GM03348 (cell line): ENCODE measurements at places on chromosomes 7 and 10.

GRCh38 chr7:105205592-105206237 is 183.0 kb downstream of the SRPK2 start:
- no peak for DNase-seq

GRCh38 chr10:51001587-51001986 is 72.7 kb upstream of the PRKG1 start:
- DNase-seq, result peak; percentile 40

DNA sequence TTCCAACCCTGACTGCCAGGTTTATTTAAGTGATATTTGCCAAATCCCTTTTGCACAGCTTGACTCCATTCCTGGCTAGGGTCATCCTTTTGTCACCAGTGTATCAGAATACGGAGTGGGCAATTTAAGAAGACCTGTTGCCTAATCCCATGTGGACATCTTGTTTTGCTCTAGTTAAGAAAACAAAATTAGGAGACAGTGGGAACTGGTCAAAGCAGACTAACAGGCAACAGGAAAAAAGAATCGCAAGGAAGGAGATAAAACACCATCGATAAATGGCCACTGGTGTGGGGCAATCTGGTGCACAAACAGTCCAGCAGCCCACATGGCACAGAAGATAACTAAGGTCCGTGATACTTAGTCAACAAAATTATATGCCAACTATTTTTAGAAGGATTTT is 21.4 kb downstream of the KDM7A start:
- no peak for DNase-seq

- no peak for DNase-seq
Observed at GRCh38 chr10:69963835-69964710, 88.6 kb upstream of the MACROH2A2 start.

- DNase-seq, result no peak
Observed at GRCh38 chr10:122138831-122139625, 132.1 kb upstream of the BTBD16 start.

- DNase-seq, result no peak
Observed at GRCh38 chr10:45374350-45375052, 485 bp downstream of the ALOX5 start.

DNA sequence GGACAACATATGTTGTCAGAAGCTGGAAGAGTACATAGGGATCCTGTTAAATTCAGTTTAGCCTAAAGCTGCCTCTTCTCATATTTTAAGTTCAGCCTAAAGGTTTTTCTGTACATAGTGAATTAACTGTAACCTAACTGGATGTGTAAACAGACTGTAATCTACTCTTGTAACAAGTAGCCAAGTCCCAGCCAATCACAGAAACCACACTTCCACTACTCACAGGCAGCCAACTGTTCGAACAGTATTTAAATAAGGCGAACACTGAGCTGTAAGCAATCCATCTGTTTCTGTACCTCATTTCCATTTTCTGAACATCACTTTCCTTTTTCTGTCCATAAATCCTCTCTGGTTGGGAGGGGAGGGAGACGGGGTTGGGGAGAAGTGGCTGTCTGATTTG is 15.0 kb upstream of the STN1 start:
- DNase-seq, result no peak

DNA sequence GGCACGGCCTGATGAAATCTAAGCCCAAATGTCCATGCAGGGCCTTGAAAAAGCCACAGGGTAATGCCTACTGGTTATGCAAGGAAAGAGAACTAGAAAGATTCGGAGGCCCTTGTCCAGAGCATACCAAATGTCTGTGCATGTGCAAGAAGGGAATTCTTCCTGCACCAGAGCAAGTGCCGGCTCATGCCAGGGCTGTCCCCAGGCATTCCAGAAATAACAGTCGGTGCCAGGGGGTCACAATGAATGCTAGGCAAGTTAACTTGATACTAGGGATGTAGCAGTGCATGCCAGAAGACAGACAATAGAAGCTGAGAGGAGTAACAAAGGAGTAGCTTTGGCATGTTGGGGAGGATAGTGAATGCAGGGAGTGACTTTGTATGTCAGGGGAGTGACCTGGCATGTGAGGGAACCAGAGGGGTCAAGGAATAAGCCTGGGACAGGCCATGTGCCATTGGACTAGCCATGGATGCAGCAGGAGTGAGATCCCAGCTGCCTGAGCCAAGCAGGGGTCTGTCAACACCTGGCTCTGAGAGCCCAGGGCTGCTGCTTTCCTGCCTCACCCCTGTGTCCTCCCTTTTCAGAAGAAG is 119.5 kb upstream of the UNC5B start:
- DNase-seq, result no peak

- no peak for DNase-seq
Observed at GRCh38 chr7:125651823-125652528, 722.4 kb upstream of the POT1 start.

DNA sequence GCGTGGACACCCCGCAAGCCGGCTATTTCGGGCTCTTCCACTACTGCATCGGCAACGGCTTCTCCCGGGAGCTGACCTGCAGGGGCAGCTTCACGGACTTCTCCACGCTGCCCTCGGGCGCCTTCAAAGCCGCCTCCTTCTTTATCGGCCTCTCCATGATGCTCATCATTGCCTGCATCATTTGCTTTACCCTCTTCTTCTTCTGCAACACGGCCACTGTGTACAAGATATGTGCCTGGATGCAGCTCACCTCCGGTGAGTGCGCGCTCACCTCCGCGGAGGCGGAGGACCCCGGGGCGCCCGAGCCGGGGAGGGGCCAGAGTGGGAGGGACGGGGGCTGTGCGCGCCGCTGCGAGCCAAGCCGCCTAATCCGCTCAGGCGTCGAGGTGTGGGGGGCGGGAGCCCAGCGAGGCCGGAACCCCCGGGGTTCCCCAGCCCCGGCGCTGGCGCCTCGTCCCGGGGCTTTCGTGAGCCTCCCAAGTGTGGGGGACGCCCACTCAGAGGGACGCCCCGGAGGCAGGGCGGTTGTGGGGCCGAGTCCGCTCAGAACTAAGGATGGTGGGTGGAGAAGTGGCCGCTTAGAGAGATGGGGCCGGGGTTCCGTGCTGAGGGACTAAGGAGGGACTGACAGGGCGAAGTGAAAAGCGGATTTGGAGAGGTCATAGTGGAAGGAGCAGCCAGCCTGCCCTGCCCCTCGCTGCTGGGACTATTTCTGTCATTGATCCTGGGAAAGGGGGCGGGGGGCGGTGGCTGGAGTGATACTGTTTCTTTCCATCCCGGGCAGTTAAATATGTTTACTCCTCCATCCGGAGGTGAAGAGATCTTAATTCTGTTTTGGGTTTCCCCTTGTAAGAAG is 795 bp downstream of the LHFPL3 start:
- DNase-seq, result peak; percentile 6

DNA sequence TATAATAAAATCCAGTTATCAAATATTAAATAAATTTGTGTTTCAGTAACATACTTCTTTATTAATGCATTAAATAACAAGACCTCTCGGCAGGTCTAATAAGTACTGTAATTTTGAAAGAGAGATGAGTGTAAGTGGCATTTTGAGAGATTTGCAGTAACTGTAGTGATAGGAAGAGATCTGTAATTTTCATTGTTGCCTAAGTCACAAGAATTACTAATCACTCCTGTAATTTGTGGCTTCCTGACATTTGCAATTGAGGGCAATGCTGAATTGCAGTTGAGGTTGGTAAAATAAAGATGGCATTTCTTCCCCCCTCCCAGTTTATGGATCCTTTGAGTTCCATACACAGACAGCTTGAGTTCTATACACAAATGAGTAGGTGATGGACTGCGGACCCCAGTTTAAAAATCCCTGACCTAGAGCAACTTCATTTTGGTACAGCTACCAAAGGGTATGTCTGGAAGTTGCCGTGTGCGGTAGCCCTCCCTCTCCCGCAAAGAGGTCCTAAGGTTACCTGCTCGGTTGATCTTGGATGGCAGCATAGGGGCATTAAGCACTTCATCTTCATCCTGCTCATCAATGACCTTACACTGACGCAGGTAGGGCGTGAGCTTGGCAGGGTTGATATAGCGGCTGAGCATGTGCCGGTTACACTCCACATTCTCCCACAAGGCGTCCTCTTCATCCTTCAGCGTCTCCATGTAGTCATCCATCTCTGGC is 96.4 kb downstream of the CARD11 start:
- DNase-seq, result no peak

- no peak for DNase-seq
Observed at GRCh38 chr7:81460250-81461045, 309.4 kb downstream of the HGF start.

DNA sequence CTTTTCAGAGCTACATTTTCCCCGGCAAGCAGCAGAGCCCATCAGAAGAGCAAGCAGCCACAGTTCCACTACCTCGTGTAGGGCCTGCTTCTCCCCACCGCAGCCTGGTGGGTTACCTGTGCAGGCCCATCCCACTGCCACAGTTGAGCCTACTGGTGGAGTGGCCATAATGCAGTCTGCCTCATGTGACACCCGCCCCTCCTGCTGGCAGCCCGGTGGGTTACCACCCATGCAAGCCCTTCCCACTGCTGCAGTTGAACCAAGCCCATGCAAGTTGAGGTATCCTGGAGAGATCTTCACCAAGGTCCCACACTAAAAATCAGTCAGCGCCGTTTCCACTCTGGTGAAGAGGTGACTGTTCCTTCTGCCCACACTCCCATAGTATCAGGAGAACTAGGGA is 32.1 kb upstream of the CNNM1 start:
- DNase-seq, result no peak

- DNase-seq, result no peak
Observed at GRCh38 chr7:79590916-79591623, 137.6 kb upstream of the MAGI2 start.

DNA sequence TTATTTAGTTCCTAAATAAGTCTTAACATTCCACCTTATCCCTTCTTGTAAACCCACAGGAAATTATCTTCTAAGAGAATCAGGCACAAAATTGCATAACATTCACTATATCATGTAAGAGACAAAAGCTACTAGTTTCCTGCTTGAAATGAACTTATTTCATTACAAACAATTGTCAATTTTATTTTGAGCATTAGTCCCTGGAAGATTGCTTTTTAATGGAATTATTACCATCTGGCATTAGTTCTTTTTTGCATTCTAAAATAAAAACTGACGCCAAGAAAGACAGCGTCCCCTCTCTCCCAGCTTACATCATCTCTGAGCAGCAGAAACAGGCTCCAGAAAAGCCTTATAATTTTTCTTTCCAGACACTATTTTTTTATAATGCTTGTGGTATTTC is 121.8 kb downstream of the NOC3L start:
- DNase-seq, result no peak

- no peak for DNase-seq
Observed at GRCh38 chr10:123529146-123529760, 136.9 kb upstream of the GPR26 start.
